ENCODE measurements at places on chromosomes 12 and 14.

DNA sequence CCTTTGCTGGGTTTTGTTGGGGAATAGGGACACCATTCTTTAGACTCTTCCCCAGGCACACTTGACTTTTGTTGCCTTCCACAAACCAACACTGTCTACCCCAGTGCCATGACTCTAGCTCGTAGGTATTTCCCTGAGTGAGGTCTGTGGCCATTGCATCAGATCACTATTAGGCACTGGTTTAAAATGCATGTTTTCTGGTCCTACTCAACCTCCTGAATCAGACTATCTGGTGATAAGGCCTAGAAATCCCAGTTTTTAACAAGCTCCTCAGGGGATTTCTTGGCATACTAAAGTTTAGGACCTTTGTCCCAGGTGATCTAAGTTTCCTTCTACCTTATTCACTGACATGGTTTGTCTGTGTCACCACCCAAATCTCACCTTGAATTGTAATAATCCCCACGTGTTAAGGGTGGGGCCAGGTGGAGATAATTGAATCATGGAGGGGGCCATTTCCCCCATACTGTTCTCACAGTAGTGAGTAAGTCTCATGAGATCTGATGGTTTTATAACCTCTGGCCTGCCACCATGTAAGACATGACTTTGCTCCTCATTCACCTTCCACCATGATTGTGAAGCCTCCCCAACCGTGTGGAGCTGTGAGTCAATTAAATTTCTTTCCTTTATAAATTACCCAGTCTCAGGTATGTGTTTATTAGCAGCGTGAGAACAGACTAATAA lies 87.8 kb upstream of the PSMC1 start:
- peak; percentile 75 for DNase-seq

DNA sequence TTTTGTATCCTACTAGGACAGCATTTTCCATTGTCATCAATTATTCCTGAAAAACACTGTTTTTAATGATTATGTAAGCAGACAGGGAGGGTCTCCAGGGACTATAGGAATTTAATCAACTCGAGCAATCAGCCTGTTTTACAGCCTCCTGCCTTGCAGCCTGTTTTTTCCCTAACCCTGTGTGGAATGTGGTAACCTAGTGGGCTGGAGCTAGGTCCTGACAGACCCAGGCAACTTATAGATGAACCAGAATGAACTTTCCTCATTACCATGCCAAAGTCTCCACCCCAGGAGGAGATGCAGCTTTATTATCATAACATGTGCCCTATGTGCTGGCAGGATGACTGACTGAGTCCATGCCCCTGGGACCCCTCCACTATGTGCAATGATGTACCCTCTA lies 375.1 kb downstream of the BMP4 start:
- DNase-seq, result no peak

DNA sequence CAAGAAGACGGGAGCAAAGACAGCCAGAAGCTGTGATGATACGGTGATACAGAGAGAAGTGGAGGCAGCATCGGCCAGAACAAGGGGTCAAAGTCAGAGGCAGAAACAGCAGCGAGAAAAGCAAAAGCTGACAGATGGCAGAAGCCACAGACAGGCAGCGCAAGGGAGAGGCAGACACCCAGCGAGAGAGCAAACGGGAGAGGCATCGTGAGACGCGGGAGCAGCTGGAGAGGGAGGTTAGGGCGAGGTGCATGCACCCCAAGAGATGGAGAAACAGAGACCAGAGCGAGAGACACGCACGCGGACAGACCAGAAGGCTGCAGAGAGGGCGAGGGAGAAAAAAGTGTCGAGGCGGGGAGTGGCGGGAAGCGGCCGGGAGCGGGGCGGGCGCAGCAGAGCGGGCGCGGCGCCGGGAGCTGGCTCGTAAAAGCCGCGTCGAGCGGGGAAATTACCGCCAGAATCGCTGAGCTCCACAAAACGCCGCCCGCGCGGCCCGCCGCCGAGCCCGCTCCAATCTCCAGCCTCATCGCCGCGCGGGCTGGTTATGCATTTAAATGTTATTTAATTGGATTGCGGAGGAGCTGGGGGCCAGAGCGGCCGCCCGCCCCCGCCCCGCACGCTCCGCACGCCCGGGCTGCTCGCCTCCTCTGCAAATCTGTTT lies 15.6 kb downstream of the SMUG1 start:
- peak; percentile 49 for DNase-seq

DNA sequence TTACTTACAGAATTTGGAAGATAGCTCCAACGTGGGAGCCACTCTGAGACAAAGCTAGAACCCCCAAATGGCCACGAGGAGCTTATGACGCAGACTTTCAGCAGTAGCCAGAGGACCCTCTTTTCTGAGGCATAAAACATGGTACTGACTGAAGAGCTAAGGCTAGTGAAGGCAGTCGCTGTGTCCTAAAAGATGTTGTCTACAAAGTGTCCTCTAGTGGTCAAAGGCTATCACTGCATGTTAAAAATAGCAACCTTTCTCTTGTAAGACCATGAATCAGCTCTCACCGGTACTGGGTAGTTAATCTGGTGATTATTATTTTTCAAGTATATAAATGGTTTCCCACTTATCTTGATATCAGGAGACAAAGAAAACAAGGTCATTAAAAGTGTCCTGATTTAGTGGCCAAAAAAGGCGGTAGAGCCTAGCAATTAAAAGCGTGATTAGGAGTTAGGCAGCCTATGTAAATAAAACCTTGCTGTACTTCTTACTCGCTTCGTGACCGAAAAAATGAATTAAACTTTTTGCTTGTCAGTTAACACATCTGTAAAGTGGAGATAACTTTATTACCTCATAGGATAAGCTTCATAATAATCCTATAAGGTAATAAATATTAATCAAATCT lies 47.0 kb upstream of the LGR5 start:
- peak; percentile 71 for DNase-seq

DNA sequence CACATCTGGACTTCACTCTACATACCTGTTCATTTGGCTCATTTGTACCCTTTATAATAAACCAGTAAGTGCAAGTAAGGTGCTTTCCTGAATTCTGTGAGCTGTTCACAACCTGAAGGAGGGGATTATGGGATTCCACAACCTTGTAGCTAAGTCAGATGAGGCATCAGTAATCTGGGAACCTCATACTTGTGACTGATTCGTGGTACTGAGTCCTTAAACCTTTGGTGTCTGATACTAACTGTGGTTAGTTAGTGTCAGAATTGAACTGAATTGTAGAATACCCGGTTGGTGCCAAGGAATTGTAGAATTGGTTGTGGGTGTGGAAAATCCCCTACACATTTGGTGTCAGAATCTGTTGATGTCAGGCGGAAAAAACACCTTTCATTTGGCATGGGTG lies 83.4 kb downstream of the TMX1 start:
- no peak for DNase-seq

DNA sequence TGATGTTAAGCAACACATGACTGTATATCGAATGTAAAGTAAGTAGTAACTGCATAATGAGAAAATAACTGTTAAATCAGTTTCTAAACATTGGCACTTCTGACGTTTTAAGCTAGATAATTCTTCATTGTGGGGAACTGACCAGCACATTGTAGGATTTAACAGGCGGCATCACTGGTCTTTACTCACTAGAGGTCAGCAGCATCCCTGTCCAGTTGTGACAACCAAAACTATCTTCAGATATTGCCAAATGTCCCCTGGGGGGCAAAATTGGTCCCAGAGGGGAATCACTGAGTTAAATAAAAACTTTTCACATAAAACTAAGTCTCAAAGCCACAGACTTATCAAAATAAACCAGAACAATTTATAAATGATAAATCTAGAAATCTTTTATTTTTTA lies 65.3 kb downstream of the BLTP3B start:
- peak; percentile 15 for DNase-seq

DNA sequence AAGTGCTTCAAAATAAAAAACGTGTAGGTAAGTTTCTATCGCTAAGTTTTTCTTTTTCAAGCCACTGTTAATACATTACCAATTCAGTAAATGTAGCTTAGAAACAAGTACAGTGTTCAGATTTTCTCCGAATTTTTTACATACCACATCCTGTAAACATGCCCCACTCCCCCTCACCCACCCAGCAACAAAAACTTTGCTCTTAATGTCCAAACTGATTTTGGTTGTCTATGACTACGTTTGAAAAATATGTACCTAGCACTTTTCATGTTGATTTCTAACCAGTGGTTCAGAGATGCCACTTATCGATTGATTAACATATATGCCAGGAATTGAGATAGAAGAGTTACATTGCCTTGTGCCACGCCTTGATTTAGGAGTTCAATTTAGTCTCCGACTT lies 663 bp upstream of the LIN7A start:
- DNase-seq, result no peak

GRCh38 chr12:131353376-131353775 lies 357.5 kb upstream of the SFSWAP start:
- DNase-seq, result no peak

GRCh38 chr14:88914956-88915355 lies 90.5 kb downstream of the TTC8 start:
- DNase-seq, result no peak

Measured in EH (cell line).